Myometrial cell (primary cell): ENCODE measurements at places on chromosomes 3 and 15. TPM values are rescaled to one million over a fixed set of nuclear protein-coding genes. Genes with fewer than 3 reads are reported as not detected.

Gene ABHD10
- total RNA-seq = 37.2 and 51.0 TPM in 2 replicates

Gene PPP1R2
- 34.7 and 43.5 TPM in 2 replicates for total RNA-seq

Gene ANP32A
- 36.0 and 65.7 TPM in 2 replicates for total RNA-seq

Gene EEF1AKMT4
- 5.3 and 5.5 TPM in 2 replicates for total RNA-seq

Gene NOX5
- total RNA-seq = 0.29 and 0.71 TPM in 2 replicates

Gene PPP2R3A
- total RNA-seq = 9.9 and 10.4 TPM in 2 replicates

Gene HAUS2
- 38.3 and 119 TPM in 2 replicates for total RNA-seq

Gene TM6SF1
- total RNA-seq = 1.2 and 3.4 TPM in 2 replicates

Gene RHCG
- total RNA-seq = not detected in 2 replicates

Gene CMTM7
- 5.2 and 9.2 TPM in 2 replicates for total RNA-seq

Gene GTF2A2
- total RNA-seq = 59.4 and 84.0 TPM in 2 replicates
